Fibroblast of mammary gland (primary cell): ENCODE measurements at places on chromosomes 3 and 15.

DNA sequence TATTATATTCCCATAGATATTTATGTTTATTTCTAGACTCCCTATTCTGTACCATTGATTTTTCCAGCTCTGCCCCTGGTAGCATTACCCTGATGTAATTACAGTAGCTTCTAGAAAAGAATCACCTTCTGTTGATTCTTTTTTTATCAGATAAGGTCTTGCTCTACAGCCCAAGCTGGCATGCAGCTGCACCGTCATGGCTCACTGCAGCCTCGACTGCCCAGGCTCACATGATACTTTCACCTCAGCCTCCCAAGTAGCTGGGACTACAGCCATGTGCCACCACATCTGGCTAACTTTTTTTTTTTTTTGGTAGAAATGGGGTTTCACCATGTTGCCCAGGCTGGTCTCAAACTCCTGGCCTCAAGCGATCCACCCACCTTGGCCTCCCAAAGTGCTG is 41.8 kb downstream of the SLC24A1 start:
- no peak for DNase-seq

GRCh38 chr3:42499478-42499871 is 3.0 kb upstream of the VIPR1 start:
- DNase-seq, result no peak

DNA sequence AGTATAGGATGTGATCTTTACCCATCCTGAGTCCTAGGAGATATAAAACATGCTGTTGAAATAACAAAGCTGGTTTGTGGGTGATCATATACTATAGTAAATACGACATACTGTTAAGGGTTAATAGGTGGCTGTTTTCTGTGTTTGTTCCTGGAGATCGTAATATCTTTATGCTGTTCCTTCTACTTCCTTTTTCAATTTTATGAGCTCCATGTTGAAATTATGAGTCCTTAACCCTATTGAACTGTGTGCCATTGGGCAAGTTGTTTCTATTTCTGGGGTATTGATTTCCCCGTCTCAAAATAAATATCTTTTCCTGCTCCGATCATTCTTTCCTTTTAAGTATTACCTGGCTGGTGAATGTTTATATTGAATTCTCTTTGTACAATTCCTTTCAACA is 115.1 kb downstream of the LPP start:
- no peak for DNase-seq

GRCh38 chr15:56916825-56917477 is 1.5 kb upstream of the TCF12 start:
- DNase-seq, result peak; percentile 30

DNA sequence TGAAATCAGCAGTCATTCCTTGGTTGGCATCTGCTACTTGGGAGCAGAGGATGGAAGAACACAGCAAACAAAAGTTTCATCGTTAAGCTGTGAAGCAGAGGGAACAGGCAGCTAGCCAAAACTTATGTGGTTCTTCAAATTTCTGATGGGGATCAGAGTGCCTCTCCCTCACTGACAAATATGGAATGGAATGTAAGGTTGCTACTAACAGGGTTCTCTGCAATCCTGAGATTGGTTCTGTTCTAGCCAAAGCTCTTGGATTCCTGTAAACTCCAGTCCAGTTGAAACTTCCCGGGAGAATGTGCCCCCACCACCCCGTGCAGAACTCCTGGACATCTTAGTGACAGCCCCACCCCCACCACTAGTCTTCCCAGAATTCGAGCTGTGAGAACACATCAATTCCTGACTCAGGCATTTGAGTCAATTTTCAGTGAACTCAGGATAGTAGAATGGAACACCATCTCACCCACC is 55.9 kb upstream of the PHLDB2 start:
- peak; percentile 99 for DNase-seq

GRCh38 chr3:189779166-189779565 is 148.0 kb downstream of the TP63 start:
- no peak for DNase-seq

- DNase-seq, result peak; percentile 43
Observed at GRCh38 chr3:5136211-5136918, 14.3 kb downstream of the ARL8B start.

GRCh38 chr3:31100519-31100918 is 206.1 kb upstream of the GADL1 start:
- DNase-seq, result no peak

DNA sequence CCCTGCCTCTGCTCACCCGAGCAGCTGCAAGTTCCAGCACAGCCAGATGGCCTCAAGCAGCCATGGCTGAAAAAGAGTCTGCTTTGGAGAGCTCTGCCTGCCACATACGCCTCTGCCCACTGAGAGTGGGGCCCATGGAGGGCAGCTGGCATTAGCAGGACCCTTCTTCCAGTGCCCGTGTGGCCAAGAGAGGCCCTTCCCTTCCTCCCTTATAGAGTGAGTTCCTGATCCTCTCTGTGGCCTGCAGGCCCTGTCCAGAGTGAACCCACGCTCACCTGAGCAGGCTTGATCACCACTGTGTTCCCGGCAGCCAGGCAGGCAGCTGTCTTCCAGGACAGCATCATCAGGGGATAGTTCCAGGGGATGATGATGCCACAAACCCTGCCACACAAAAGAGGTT is 41.4 kb upstream of the SLC41A3 start:
- no peak for DNase-seq

DNA sequence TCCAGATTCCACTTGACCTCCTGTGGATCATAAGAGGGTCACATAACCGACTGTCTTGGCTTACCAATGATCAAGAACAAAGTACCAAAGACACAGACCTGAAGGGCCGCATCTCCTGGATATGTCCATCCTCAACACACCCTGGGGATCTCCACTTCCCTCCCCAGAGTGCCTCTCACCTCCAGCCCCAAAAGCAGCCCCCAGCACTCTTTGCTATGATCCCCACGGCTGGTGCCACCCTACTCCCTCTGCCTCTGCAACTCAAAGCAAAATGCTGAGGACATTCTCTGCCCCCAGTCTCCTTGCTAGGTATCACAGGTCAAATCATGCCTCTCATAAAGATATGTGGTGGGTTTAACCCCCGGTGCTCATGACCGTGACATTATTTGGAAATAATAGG is 32.7 kb downstream of the SLCO2A1 start:
- DNase-seq, result no peak

- DNase-seq, result peak; percentile 97
Observed at GRCh38 chr3:81744366-81744765, 17.1 kb downstream of the GBE1 start.

- DNase-seq, result no peak
Observed at GRCh38 chr3:95334461-95334860, 1271.6 kb downstream of the NSUN3 start.

DNA sequence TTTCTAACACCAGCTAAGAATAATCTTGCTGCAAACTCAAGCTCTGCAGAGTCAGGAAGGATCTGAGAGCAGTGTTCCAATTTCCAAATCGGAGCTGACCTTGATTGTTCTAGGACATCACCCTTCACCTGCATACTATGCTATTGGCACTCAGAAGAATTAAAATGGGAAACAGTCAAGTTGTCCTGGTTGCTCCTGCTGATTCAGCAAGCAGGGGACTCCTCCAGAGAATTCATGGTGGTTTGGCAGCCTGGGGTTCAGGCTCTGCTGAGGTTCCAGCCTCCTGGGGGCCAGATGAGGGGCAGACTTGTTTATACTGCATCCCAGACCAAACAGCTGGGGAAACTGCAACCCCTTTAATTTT is 213.7 kb upstream of the ADAMTS9 start:
- DNase-seq, result peak; percentile 36

DNA sequence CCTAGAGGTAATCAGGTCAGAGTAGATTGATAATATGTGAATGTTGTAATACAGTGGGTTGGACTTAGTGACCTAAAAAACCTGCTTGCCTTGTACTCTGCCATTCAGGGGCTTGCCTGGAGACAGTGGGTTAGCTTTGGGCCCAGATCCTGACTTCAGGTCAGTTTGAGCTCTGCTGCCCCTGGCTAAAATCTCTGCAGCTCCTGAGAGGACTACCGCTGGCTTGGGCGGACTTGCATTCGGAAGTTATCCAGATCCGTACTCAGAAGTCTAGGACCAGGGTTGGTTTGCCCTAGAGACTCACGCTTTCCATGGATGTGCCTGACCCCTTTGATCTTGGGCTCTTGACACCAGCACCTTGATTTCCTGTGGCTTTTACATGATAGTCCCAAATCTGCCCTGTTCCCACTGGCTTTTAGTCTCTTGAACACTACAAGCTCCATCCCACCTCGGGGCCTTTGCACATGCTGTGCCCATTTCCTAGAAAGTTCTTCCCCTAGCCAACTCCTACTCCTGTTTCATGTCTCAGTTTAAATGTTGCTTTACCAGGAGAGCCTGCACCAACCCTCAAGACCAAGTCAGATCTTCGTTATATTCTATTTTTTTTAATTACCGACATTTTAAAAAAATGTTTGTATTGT is 5.9 kb downstream of the ACSBG1 start:
- DNase-seq, result no peak

- DNase-seq, result no peak
Observed at GRCh38 chr15:77503240-77503639, 82.6 kb downstream of the HMG20A start.

DNA sequence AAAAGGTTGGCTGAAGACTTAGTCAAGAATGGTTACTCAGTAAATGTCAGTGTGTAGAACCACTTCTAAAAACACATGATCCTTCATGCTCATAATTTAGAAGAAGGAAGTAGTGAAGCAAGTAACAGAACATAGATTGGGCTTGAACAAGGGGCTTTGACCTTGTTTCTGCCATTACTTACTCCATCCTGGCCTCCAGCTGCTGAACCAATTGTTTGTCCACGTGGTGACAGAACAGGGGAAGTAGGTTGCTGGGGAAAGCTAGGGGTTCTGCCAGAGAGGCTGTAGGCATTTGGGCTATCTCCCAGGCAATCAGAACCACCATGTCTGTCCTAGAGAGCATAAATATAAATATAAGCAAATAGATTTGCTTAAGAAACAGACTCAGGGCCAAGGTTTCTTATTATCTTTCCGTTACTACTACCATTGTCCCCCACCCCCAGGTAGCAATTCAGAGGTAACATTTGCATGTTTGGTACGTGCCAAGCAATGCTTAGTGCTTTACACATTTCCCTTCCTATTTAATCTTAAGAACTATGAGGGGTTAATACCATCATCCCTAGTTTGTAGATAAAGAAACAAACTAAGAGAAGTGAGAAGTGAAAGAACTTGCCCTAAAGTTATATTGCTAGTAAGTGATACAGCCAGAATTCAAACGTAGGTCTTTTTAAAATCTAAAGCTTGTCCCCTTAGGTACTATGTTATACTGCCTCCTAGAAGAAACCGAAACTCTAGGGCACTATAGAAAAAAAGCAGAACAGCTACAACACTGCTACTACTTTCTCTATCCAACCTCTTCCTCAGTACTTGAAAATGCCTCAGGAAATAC is 3.0 kb upstream of the SPG11 start:
- DNase-seq, result no peak

DNA sequence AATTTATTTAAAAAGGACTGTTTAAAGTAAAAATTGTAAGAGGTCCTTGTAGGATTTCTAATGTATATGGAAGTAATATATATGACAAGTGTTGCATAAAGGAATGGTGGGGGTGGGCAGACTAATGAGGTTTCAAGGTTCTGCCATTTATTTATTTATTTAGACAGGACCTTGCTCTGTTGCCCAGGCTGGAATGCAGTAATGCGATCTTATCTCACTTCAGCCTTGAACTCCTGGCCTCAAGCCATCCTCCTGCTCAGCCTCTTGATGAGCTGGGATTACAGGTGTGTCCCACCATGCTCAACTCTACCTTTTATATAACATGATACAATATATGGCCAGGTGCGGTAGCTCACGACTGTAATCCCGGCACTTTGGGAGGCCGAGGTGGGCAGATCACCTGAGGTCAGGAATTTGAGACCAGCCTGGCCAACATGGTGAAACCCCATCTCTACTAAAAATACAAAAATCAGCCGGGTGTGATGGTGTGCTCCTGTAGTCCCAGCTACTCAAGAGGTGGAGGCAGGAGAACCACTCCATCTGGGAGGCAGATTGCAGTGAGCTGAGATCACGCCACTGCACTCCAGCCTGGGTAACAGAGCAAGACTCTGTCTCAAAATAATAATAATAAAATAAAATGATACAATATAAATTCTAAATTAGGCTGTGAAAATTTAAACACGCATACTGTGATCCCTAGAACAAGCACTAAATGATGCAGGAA is 33.8 kb upstream of the IGF2BP2 start:
- no peak for DNase-seq

DNA sequence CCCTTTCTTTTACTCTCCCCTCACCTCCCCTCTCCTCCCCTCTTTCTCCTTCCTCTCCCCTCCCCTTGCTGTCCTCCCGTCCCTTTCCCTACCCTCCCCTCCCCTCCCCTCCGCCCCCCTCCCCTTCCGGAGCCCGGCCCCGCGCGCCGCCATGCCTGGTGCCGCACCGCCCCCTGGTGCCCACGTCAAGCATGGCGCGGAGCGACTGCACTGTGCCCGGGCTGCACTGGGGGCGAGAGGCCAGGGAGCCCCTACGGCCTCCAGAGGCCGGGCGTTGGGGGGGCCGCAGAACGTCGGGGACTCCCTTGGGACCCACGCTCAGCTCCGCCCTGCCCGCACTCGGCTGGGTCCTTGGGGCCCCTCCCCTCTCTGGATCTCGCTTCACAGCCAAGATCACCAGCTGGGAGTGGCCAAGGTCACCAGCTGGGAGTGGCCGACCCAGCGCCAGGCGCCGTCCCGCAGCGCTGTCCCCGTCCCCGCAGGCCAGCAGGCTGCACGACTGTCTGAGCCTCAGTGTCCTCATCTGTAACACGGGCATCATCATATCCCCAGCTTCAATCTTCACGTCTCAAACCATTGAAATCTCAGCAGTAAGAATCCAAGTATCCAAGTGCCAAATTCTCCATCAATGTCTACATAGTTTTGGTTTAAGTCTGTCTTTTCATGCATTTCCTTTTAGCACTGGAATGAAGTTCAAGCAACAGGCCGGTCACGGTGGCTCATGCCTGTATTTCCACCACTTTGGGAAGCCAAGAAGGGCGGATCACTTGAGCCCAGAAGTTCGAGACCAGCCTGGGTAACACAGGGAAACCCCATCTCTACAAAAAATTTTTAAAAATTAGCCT is 42.5 kb downstream of the TPRA1 start:
- DNase-seq, result peak; percentile 30

DNA sequence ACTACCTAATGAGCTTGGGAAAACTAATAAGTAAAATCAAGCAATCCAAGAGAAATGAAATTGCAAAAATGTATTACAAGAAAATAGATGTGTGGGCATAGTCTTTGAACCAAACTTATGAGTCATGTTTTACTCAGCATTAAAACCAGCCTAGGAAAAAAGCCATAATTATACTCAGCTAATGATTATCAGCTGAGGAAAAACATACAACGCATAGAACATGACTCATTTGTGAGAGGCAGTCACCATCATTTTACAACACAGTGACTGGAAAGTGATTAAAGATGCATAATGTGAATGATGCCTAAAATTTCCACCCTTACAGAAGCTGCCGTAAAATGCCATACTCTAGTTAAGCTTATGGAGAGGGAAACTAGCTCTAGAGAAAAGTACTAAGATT is 238.0 kb upstream of the EOMES start:
- peak; percentile 88 for DNase-seq

GRCh38 chr15:62900071-62900802 is 142.3 kb upstream of the TPM1 start:
- no peak for DNase-seq
